ENCODE measurements at places on chromosomes 7 and 10.
A peak's percentile ranks its signal among the peaks of the same experiment; 100 is the strongest.

DNA sequence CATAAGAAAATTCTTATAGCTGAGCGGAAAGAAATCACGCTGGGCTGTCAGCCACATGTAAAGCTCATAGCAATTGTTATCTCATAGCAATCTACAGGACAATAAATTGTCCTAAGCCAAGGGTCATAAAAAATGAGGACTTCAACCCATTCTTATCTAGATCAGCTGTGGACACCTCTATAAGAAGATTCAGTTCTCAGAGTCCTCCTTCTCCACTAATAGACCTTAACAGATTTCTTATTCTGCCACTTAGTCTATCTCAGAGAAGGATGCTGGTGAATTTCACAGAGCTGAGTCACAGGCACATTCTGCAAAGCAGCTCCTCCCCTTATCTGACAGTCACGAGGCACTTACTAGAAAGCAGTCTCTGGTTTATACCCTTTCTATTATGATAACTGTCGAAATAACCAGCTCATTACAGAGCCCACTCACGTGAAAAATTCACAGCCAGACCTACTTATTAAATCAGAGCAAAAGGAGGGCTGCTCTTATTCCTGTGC, 185.3 kb upstream of the PCLO start:
- DNase-seq = peak; percentile 12

DNA sequence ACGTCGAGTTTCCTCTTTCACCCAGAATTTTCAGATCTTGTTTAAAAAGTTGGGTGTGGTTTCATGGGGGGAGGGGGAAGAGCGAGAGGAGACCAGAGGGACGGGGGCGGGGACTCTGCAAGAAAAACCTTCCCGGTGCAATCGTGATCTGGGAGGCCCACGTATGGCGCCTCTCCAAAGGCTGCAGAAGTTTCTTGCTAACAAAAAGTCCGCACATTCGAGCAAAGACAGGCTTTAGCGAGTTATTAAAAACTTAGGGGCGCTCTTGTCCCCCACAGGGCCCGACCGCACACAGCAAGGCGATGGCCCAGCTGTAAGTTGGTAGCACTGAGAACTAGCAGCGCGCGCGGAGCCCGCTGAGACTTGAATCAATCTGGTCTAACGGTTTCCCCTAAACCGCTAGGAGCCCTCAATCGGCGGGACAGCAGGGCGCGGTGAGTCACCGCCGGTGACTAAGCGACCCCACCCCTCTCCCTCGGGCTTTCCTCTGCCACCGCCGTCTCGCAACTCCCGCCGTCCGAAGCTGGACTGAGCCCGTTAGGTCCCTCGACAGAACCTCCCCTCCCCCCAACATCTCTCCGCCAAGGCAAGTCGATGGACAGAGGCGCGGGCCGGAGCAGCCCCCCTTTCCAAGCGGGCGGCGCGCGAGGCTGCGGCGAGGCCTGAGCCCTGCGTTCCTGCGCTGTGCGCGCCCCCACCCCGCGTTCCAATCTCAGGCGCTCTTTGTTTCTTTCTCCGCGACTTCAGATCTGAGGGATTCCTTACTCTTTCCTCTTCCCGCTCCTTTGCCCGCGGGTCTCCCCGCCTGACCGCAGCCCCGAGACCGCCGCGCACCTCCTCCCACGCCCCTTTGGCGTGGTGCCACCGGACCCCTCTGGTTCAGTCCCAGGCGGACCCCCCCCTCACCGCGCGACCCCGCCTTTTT, at the start of gene VIM:
TSS of gene VIM (plus strand) at position 151 of the 925 bp plus-strand sequence. CDS start 1,182 bp downstream, outside the sequence.
- peak; percentile 95 for DNase-seq

DNA sequence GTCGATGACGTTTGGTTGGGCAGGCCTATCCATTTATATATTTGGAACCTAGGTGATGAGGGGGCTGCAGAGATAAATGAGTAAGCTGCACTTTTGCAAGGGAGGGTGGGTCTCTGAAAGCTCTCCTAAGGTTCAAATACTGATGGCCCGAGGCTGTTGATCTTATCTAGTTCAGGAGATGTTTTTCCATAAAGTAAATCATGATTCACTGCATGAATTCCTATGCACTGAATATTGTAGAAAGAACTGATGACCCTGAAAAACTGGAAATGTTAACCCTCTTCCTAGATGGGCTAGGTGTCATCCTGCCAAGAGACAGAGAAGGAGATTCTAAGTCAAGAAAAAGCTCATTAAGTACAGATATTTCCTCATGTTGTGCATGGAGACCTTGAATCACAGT, 459.9 kb downstream of the PLXNA4 start:
- no peak for DNase-seq

DNA sequence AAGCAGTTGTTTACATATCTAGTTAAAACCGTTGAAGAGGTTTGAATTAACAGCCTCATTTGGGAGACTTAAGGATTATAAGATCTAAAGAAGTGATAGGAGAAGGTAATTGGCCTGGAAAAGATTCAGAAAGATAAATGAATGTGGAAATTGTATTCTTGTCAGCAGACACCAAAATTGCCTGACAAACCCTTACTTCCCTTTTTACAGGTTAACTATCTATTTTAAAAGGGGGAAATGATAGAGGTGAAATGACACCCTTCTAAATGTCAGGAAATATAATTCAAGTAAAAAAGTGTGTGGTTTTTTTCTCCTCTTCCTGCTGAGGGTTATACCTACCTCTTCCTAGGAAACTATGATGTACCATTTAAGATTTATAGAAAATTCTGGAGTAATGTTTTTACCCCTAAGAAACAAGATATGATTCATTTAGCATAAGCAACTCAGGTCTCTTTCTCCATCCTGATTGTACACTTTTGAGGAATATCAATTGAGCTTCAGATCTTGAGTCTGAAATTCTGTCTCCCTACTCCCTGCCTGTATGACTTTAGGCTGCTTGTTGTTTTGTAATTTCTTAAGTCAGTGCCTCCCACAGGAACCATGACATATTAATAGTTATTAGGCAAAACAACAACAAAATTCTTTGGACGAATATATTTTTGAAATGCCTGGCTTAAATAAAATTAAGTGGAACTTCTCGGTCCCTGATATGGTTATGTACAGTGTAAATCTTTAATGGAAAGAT, 250.4 kb downstream of the RNLS start:
- no peak for DNase-seq

DNA sequence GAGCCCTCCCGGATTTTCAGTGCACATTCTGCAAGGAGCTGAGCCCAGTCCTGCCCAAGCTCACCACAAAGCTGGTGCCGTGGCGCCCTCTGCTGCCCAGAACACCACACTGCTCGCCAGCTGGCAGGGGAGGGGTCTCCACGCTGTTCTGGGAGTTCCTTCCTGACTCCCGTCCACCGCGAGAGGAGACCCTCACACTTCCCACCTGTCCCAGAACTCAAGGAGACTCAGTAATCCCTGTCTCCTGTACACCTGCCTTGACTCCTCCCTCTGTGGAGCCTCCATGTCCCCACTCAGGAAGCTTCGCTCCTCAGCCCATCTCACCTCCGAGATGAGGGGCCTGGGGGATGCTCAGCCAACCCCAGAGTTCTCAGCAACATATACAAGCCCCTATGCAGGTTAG, 11.3 kb downstream of the C10orf105 start:
- DNase-seq = peak; percentile 88

DNA sequence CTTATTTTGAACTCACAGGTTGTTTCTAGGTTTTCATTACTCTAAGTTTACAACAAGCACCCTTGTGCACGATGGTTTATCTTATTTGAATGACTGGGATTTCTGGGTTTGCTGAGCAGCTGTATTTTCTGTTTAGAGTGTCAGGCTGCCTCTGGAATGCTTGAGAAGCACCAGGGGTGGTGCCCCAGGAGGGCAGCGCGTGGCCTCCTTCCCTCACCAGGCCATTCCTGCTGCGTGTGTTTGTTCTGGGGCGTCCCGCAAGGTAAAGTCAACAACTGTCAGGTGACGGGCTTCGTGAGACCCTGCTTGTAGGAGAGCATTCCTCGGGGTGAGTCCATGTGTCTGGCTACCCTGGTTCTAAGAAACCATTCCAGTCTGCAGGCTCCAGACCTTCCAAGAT, 54.9 kb downstream of the FAM171A1 start:
- DNase-seq = no peak

- no peak for DNase-seq
Measured at GRCh38 chr7:102897856-102898531, 14.8 kb upstream of the LRRC17 start.

GRCh38 chr7:115037128-115037802, 115.4 kb downstream of the MDFIC start:
- no peak for DNase-seq

- DNase-seq = no peak
Measured at GRCh38 chr7:37068038-37068437, 343.7 kb upstream of the AOAH start.

DNA sequence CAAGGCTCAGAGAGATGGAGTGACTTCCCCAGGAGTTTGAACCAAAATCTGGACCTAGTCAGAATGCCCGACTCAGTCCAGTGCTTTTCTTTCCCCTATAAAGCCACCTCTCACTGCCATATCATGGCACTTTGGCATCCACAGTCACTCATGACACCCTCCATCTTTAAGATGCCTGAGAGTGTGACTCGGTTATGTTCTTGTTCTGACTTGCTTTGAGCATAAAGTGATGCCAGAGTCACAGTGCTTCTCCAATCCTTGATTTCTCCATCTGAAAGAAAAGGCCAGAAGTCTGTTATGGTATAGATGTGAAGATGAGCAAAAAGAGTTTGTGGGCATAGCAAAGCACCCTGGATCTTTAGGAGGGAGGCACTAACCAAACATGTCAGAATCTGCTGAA, 538.1 kb downstream of the SORCS1 start:
- no peak for DNase-seq

DNA sequence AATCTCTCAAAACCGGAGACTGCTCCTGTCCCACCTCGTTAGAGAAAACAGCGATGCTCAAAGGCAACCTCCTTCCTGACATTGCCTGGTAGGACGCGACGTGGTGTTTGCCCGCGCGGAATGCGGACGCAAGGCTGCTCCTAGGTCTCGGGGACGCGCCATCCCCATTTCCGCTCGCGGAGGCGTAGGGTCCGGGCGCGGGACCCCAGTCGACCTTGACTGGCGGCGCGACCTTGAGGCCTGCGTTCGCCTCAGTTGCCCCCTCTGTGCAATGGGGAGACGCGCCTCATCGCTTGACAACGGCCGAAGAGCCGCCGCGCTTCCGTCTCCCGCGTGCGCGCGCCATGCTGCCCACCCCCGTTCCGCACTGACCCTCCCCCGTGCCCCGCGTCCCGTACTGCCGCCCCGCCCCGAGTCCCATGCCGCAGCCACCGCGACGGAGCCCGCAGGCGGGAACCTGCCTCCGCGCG, 412 bp upstream of the PPIA start:
- peak; percentile 82 for DNase-seq

- no peak for DNase-seq
Measured at GRCh38 chr7:157568106-157568769, 231.4 kb downstream of the DNAJB6 start.

DNA sequence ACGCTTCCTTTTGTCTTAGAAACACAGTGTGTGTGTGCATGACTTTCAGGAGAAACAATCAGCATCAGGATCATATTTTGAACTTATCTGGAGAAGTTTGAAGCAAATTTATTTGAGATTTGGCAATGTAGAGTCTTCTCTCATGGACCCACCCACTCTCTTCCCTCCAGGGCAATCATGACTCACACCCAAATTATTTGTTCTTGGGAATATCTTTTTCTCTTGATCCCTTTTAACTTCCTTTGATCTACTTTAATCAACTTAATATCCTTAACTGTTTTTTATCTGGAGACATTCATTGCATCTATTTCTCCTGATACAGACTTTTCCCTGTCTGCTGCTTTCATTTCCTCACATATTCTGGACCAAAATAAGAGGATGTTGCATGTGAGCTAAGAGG, 1174.3 kb downstream of the GATA3 start:
- no peak for DNase-seq

DNA sequence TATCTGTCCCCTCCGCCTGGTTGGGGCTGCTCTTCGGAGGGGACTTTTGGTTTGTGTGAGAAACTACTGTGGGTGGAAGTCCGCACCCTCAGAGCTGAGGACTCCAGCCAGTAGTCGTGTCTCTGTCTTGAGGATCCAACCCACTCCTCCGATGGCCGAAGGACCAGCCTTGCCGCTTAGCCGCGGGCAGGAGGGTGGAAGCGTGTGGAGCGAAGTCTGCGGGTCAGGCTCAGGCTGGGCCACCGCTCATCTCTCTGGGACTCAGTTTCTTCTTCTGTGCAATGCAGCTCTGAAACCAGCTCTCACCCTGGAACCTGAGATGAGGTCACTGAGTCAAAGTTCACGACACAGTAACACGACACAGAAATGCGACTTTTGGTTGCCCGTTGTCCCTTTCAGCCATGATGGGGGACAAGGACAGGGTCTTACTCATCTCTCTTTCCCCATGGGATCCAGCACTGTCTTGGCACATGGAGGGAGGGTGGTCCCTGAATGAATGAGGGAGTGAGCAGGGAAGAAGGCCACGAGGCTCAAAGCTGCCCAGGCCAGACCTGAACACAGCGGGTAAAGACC, 133.3 kb upstream of the PODXL start:
- DNase-seq = no peak

- DNase-seq = no peak
Measured at GRCh38 chr7:40698214-40698920, 563.6 kb downstream of the SUGCT start.

DNA sequence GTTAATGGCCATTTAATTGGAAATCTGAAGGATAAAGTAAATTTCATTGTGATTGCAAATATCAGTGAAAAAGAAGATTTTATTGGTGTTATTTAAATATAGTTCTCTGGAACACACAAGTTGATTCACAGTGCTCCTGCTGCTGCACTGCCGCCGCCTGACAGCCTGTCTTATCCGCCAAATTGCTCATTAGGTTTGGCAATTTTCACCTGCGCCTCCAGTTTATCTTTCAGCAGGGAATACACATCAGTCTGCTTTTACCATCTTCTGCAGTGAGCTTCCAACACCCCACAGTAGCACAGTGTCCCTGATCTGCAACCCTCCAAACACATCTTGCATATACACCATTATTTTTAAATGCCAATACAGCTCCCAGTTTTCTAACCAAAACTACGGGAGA, 308.3 kb downstream of the PARD3 start:
- DNase-seq = no peak

- no peak for DNase-seq
Measured at GRCh38 chr10:11553773-11554381, 57.6 kb downstream of the USP6NL start.

DNA sequence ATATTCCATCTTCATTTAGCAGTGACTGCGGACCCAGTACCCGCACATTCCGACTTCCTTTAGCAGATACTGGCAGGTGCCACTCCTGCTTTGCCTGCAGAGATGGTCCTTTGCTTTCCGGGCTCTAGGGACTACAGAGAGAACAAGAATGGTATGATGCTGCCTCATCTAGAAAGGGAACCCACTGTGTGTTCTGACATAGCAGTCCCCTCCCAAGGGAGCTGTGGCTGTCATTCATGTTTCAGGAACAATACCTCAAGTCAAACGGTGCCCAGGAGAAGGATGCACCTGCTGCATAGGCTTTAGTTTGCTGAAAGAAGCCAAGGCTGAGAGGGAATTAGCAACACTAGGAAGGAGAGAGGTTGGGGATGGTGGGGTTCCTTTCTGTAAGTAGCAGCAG, 15.9 kb upstream of the TMEM72 start:
- no peak for DNase-seq

- no peak for DNase-seq
Measured at GRCh38 chr7:155746188-155746587, 66.1 kb downstream of the SHH start.

DNA sequence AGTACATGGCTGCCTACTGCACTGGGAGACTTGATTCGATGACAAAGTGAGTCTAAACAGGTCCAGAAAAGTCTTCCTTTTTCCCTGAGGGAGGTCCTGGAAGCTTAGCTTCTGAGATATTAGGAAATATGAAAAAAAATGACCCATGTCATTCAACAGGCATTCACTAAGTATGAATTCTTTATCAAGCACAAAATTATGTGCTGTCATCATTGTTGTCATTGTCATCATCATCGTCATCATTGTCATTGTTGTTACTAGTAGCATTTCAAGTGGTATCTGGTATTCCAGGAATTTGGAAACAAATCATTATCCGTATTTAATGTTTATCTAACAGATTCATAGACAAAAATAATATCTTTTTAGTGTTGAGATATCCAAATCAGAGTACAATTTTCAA, 49.7 kb upstream of the HECTD2 start:
- DNase-seq = no peak

Measured in ELF-1 (cell line).